ENCODE measurements at places on chromosomes 3 and 15.

DNA sequence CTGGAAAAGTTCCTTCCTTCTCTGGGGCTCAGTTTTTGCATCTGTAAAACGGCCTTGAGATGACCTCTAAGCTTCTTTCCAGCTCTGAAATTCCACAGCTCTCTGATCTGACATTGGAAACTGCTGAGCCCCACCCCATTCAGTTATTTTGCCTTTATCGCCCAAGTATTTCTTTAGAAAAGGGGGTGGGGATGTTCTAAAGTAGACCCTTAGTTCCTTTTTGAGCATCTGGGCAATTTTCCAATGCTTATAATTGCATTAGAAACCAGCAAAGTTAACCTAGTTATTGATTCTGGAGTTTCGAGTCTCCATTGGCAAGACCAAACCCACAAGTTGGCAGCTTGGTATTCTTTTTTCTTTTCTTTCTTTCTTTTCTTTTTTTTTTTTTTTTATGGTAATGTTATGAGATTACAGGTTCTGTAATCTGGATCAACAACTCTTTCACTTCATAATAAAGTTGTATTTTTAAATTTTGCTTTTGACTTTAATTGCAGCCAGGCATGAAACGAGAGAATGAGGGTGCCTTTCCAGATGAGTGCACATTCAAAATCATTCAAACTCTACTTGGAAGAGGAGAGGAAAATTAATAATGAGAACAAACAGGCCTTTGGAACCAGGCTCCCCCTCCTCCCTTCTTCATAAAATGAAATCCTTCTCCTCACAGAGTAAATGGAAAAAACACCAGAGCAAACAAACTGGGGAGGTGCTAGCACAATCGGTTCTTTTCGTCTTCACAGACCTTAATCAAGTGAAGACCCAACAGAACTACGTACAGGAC is 76.8 kb upstream of the LRIG1 start:
- no peak for DNase-seq

DNA sequence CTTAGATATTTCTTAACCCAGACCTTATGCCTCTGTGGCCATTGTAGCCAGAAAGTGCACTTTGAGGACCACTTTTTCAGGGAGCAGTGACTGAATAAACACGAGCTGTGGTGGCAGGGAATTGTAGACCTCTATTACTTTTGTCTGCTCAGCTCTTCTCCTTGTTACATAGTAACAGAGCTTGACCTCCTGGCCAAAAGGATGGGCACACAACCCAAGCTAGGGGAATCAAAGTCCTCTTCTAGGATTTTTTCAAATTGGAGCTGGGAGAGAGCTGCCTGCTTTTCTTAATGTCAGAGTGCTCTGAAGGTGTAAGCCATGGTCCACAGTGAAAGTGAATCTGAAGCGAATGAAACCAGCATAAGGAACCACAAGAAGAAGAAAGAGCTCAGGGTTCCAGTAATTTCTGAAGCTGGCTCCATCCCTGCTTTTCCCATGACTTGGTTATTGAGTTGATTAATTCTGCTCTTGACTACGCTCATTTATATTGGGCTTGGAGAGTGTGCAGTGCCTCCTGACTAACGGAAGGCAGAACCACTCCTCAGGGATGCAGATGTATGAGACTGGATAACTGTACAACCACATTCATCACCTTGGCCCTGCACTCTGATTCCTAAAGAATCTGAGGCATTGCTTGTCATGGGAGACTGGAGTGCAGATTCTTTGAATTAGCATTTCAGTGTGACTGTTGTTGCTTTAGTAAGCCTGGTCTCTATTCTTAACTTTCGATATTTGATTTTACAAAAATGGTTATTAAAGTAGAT is 60.9 kb downstream of the TLNRD1 start:
- no peak for DNase-seq

- DNase-seq = no peak
These were observed 42.8 kb upstream of the ROBO1 start for GRCh38 chr3:79810581-79810980.

DNA sequence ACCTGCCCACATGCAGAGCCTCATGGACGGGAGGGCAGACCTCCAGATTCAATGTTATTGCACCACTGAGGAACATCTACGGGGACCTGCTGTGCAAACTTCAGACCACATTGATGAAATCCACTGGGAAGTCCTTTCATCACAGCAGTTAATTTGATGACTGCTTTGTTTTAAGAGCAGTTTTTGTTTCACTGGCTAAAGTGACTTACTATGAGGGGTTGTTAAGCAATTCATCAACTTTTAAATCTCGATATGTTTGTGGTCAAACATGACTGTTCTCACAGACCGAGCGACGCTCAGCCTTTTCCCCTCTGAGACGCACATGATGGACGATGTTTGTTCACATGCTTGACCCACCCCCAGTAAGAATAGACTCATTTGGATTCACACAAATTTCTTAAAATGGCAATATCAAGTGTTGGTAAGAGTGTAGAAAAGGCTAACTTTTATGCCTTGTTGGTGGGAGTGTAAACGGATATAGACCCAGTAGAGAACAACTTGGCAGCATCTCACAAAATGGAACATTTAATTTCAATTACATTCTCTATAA is 35.9 kb upstream of the IREB2 start:
- DNase-seq = no peak

DNA sequence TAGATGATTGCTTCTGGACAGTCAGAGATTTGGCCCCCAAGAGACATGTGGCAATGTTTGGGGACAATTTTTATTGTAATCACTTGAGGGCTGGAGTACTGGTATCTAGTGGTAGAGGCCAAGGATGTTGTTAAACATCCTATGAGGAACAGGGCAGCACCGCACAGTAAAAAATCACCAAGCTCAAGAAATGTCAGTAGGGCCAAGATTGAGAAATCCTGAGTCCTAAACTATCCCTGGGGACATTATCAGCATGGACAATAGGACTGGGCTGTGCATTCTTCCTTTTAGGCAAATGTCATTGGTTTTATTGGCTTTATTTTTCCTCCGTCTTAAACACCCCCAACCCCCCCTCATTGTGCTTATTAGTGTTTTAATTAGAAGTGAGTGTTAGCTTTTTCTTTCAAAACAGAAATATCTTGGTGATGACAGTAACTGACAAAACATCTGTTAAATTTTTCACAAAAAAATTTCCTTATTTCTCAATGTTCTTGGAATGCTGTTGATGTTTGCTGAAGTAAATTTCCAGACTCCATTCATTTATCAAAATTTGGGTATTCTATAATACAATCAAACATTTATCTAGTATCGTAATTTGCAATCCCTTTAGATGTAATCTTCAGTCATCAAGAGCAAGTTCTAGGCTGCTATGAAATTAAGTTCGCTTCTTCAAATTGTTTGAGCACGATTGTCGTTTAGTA is 944.4 kb downstream of the VGLL3 start:
- no peak for DNase-seq

- DNase-seq = no peak
These were observed 163.2 kb downstream of the SYNPR start for GRCh38 chr3:63441262-63441661.

DNA sequence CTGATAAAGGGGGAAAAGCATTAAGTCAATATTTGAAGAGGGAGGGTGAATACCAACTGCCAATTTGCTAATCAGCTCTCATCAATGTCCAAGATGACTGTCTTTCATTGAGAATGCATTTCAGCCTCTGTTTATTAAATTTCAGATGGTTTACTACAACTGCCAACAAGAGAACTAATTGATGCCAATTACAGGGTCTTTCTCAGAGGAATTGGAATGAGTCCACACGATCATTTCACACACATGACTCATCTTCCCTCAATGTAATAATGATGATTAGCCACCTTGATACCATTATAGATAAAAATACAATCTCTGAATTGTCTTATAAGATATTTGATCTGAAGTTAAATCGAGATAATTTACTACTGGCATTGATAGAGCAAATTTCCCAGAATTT is 1274.4 kb downstream of the ROBO2 start:
- DNase-seq = no peak

DNA sequence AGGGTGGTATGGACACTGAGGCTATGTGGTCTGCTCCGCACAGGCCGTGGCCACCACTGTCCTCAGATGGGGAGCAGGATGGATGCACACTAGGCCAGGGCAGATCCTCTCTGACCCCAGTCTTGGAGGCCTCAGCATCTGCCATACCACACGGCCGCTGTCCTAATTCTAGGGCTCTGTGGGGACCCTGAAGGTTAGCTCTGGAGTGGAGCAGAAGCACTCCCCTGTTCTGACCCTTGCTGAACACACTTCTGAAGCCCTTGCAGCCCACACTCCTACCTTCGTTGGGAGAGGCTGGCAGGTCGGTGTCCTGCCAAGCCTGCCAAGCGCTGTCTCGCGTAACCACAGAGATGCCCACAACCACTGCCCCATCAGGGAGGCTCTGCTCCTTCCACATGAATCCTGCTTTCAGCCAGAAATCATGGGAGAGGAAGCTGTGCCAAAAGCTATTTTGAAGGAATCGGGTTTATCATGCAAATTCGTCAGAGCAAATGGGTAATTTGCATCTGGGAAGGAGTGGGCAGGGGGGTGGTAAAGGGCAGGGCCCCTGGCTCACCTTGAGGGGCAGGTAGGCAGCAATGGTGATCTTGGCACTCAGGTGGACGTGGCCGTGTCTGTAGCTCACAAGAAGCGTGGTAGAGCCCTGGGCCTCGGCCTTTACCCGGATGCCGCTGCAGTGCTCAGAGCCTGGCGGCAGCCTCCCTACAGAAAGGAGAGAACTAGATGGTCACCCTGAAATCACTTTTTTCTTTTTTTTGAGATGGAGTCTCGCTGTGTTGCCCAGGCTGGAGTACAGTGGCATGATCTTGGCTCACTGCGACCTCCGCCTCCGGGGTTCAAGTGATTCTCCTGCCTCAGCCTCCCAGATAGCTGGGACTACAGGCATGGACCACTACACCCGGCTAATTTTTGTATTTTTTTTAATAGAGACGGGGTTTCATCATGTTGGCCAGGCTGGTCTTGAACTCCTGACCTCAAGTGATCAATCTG is 54.4 kb downstream of the NUP210 start:
- DNase-seq = peak; percentile 57

GRCh38 chr3:136783708-136784191 is 31.6 kb upstream of the STAG1 start:
- DNase-seq = no peak

DNA sequence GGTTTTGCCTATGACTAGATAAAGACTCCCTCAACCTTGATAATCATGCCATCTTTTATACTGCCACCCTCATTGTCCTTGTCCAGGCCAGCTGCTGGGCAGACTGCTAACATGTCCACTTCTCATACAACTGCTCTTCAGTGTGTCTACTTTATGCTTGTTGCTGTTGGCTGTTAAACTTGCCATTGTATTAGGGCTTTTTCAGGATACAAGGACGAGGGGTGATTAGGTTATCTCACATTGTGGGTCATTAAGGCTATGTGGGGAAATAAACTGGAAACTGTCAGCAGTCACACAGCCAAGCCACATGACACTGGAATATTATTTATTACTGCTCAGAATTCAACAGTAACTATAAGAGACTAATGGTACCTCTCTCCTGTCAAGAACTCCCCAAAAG is 36.1 kb downstream of the STARD9 start:
- DNase-seq = no peak

DNA sequence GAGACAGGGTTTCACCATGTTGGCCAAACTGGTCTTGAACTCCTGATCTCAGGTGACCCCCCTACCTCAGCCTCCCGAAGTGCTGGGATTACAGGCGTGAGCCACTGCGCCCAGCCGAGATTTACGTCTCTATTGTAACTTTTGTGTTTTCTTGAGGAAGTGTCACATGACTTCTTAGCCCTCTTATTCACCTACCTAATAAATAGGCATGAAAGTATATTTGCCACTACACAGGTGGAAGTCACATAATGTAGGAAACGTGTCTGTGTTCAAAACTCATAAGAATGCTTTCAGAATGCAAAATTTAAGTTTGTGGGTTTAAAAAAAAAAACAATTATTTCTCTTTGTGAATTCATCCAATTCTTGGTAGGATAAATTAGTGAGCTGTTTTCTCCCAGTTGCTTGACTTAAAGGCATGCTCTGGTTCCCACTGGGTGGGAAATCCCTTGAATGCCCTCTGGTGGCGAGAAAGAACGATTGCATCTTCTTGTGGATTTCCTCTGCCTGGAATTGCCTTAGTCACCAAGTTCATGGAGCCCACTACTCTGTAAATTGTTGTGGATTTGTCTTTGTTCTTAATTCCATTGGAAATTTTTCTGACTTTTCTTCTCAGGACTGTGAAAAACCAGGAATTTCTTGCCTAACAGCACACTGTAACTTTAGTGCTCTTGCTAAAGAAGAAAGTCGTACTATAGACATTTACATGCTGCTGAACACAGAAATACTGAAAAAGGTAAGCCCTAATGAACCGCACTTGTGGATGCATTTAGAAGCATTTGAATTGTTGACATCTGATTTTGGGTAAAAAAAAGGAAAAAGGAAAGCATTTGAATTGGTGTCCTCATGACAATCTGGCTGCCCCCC is 82.2 kb upstream of the CTDSPL start:
- DNase-seq = peak; percentile 64

GRCh38 chr3:98012979-98013378 is 22.1 kb downstream of the GABRR3 start:
- no peak for DNase-seq

- no peak for DNase-seq
These were observed 64.7 kb upstream of the CCDC39 start for GRCh38 chr3:180743813-180744590.

DNA sequence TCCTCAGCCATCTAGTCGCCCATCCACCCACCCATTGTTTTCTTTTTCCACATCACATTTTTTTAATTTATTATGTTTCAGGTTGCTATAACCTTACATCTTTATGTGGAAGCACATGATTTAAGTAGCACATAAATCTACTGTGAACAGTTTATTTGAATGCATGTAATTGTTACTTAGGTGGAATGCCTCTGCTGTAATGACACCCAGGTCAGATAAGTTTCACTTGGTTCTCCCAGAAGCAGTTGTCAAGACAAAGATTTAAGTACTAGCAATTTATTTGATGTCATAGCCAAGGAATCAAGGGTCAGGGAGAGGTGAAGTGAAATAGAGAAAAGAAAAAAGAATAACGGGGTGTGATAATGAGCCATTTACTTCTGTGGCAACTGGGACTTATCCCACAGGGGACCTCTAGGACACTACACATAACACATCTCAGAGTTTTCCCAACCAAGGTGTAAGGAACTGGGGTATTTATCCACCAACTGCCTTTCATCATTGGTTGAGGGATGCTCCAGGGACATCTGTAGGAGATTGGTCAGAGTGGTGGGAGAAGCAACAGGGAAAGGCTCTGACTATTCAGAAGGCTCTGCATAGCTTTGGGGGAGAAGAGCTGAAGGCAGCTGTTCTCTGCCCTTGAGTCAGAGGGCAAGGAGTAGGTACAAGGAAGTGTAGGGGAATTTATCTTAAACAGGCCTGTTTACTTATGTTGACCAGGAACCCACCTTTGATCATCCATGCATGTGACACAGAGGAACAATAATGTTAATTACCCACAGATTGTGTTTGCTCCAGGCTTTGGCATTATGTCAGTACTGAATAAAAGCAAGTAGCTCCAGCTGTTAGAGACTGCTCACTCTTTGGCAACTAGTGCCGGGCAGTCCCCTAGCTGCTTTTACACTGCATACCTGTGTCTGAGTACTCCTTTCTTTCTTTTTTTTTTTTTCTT is 94.8 kb downstream of the CD200R1L start:
- no peak for DNase-seq

DNA sequence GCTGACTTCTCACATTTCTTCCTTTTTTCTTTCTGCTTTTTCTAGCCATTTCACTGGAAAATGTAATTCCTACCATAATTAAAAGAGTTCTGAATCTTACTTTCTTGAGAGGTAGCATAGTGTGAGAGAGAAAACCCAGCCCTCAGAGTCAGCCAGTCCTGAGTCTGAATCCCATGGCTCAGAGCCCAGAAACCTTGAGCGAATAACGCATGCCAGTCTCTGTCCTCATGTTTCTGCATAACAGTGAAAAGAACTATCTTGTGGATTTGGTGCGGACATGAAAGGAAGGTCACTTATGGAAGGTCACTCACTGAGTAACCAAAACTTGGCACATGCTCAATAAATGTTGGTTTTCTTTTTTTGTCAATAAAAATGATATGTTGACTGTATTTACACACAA is 29.3 kb upstream of the SLCO3A1 start:
- DNase-seq = no peak

Data from endodermal cell (in vitro differentiated cells).